Activated T-helper 2 cell treated with anti-CD3 and anti-CD28 coated beads, Interferon-gamma antibody, Interleukin-2, Interleukin-4, amounts not matched to agents 10 μg/mL and 5 μg/mL and 100 μg/mL, durations not matched to agents 14 hours and 24 hours and 36 hours (primary cell): ENCODE measurements at places on chromosomes 6 and 20.

DNA sequence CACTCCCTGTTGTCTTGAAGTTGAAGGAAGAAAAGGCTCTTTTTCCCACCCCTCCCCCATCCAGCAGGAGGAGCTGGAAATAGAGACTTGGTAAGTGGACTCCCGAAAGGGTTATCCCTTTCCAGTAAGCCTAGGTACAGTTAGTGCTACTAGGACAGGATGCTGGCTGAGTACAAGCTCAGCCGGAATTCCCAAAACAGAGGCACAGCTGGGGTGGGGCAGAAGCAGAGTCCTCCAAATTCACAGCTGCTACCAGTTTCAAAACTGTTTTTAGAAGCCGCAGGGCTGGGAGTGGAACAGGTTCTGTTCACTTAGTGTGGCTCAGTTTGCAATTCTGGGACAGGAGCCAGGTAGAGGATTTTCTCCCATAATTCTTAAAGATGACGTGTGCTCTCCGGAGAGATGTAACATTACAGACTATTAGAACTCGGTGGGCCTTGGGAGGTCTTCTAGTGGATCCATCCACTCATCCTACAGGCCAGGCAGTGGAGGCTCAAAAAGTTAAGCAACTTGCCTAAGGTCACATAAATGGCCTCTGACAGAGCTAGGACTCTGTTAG is 19.0 kb upstream of the UTRN start:
- no peak for DNase-seq
- no peaks in the 10 kb centered on the region for H3K4me1 ChIP-seq
- H3K27me3 ChIP-seq: peaks cover 6% of the 10 kb centered on the region
- H3K36me3 ChIP-seq: no peaks in the 10 kb centered on the region
- no peak overlapping the region for H3K27ac ChIP-seq

GRCh38 chr6:135088818-135089809 is 34.5 kb upstream of the HBS1L start:
- peak overlapping the region; percentile 30 for H3K4me3 ChIP-seq
- H3K36me3 ChIP-seq: no peaks in the 10 kb centered on the region
- H3K27ac ChIP-seq: peak overlapping the region; percentile 92
- H3K27me3 ChIP-seq: no peaks in the 10 kb centered on the region
- peak; percentile 44 for DNase-seq

- no peak overlapping the region for H3K27ac ChIP-seq
- H3K36me3 ChIP-seq: no peaks in the 10 kb centered on the region
- H3K27me3 ChIP-seq: peaks cover 7% of the 10 kb centered on the region
- H3K4me1 ChIP-seq: no peaks in the 10 kb centered on the region
- no peak overlapping the region for H3K4me3 ChIP-seq
Observed at GRCh38 chr20:19992996-19993908, 23.9 kb upstream of the NAA20 start.

DNA sequence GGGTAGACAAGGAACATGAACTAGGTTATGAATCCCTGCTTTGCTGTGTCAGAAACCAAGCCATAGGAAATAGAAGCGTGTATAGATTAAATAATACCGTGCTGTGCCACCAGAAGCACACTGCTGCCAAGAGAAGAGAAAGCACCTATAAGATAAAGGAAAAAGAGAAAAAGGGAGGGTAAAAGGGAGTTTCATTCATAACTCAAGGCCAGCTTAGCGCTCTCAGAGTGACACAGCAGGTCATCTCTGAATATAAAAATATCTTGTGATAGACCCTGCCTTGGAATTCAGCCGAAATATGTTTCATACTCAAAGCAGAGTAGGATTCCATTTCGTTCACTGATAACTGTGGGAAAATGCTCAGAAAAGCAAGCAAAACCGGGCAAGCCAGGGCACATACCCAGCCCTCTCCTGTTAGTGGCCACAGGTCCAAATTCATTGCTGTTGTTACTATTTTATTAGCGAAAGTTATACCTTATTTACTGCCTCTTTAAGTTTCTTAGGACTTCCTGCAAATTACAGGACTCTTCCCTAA is 8.7 kb downstream of the JAG1 start:
- no peak overlapping the region for H3K27ac ChIP-seq
- peaks cover 54% of the 10 kb centered on the region for H3K27me3 ChIP-seq
- no peaks in the 10 kb centered on the region for H3K4me1 ChIP-seq
- DNase-seq: no peak
- H3K4me3 ChIP-seq: no peak overlapping the region

DNA sequence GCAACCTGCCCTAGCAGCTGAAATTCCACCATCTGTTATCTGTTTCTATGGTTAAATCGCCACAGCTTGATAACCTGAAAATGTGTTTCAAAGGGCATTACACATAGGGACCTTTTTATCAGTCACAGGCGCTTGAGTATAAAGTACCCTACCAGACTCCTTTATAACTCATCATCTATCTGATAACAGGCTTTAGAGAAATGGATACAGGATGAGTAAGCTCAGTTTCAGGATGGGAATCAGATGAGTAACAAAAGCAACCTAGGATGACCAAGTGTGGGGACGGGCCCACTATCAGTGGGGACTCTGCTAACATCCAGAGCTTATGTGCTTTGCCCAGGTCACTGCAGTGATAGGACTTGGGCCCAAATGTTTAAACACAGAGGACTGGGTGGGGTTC is 75.6 kb downstream of the PRND start:
- no peak overlapping the region for H3K27ac ChIP-seq
- DNase-seq: no peak
- peaks cover 91% of the 10 kb centered on the region for H3K36me3 ChIP-seq
- no peaks in the 10 kb centered on the region for H3K27me3 ChIP-seq

- DNase-seq: no peak
- no peak overlapping the region for H3K4me3 ChIP-seq
- H3K27ac ChIP-seq: no peak overlapping the region
Observed at GRCh38 chr6:12760911-12761310, 44.3 kb downstream of the PHACTR1 start.

- no peak overlapping the region for H3K27ac ChIP-seq
- H3K27me3 ChIP-seq: no peaks in the 10 kb centered on the region
- peaks cover 45% of the 10 kb centered on the region for H3K36me3 ChIP-seq
- H3K4me1 ChIP-seq: peaks cover 9% of the 10 kb centered on the region
Observed at GRCh38 chr20:58450254-58450653, 61.2 kb downstream of the VAPB start.
